ENCODE measurements at places on chromosomes 11 and 22. TPM values are rescaled to one million over a fixed set of nuclear protein-coding genes. Genes with fewer than 3 reads are reported as not detected.

MAPK8IP2 gene
- 0.89 TPM for total RNA-seq

- DNase-seq = no peak
Observed at GRCh38 chr11:93871526-93871925, 21.1 kb upstream of the VSTM5 start.

- DNase-seq = no peak
Observed at GRCh38 chr11:111221208-111221607, 24.3 kb upstream of the POU2AF2 start.

DNA sequence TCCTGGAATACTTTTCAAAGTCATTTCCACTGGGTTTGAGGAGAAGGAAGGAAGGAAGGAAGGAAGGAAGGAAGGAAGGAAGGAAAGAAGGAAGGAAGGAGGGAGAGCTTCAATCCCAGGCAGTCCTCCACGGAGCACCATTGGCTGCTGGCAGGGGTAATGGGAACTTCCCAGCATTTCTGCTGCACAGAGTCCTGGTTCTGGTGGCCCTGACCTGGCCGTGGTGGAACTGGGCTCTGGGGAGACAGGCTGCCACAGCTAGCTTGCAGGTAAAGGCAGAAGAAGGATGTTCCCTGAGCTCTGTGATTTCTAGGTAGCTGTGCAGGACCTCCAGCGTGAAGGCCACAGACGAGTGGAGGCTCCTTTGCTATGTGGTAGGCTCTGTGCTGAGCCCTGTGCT, 10.6 kb downstream of the PKNOX2 start:
- no peak for DNase-seq

GRCh38 chr11:130522284-130522961, 74.0 kb downstream of the ADAMTS15 start:
- peak; percentile 90 for DNase-seq

DNA sequence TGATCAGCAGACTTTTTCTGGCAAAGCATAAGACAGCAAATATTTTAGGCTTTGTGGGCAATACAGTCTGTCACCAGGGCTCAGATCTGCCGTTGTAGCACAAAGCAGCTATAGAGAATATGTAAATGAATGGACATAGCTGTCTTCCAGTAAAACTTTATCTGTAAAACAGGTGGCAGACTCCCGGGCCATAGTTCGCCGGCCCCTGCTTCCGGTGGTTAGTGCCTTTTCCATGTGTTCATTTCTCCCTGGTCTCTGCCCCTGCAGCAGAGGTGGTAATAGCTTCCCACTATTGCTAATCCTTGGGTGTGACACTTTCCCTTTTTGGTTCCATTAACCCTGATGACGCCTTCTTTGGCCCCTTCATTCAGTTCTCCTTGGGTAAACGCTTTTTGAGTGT, 93.7 kb upstream of the LDLRAD3 start:
- no peak for DNase-seq

SCN2B gene
- total RNA-seq = 0.69 TPM

DNA sequence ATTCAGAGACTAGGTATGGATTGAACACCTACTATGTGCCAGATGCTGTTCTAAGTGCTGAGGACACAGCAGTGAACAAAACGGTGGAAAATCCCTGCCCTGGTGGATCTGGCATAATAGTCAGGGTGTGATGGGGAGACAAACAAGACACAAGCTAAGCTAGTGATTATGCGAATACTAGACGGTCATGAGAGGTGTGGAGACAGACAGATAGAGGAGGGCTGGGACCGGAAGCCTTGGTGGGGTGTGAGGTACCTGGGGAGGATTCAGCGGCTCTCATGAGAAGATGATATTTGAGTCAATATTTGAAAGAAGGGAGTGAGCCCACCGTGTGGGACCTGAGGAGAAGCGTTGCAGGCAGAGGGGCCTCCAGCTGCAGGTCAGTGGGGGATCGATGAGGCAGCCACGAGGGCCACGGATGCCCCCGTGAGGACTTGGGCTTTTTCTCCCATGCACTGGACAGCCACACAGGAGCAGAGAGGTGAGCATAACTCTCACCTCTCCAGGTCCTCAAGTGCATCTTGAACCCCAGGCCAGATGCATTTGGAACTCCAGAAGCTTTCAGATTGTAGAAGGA, 4.7 kb downstream of the CD5 start:
- DNase-seq = no peak

TECTA gene
- 0.92 TPM for total RNA-seq

- no peak for DNase-seq
Observed at GRCh38 chr22:37160027-37160426, 10.3 kb upstream of the IL2RB start.

CARD18 gene
- not detected for total RNA-seq

GRCh38 chr11:30837252-30837651, 251.1 kb upstream of the MPPED2 start:
- no peak for DNase-seq

- peak; percentile 77 for DNase-seq
Observed at GRCh38 chr22:22753526-22754267, 109.3 kb downstream of the GGTLC2 start.

- DNase-seq = no peak
Observed at GRCh38 chr11:113728814-113729213, 22.7 kb upstream of the TMPRSS5 start.

- no peak for DNase-seq
Observed at GRCh38 chr11:74950374-74950969, 1.4 kb downstream of the SPCS2 start.

EFEMP2 gene
- 86.5 TPM for total RNA-seq

- DNase-seq = peak; percentile 84
Observed at GRCh38 chr22:39472570-39473556, 16.1 kb downstream of the MGAT3 start.

DNA sequence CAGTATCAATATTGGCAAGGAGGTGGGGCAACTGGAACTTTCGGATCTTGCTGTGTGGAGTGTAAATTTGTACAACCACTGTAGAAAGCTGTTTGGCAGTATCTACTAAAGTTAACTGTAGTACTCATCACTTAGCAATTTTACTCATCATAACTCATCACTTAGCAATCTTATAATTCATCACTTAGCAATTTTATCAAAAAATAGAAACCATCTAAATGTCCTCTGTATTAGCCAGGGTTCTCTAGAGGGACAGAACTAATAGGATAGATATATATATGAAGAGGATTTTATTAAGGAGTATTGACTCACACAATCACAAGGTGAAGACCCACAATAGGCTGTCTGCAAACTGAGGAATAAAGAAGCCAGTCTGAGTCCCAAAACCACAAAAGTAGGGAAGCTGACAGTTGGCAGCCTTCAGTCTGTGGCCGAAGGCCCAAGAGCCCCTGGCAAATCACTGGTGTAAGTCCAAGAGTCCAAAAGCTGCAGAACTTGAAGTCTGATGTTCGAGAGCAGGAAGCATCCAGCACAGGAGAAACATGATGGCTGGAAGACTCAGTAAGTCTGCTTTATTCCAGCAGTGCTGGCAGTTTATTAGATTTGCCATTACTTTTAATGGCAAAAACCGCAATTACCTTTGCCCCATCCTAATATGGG, 92.9 kb upstream of the USP47 start:
- DNase-seq = no peak

ELF5 gene
- 0.95 TPM for total RNA-seq

DNA sequence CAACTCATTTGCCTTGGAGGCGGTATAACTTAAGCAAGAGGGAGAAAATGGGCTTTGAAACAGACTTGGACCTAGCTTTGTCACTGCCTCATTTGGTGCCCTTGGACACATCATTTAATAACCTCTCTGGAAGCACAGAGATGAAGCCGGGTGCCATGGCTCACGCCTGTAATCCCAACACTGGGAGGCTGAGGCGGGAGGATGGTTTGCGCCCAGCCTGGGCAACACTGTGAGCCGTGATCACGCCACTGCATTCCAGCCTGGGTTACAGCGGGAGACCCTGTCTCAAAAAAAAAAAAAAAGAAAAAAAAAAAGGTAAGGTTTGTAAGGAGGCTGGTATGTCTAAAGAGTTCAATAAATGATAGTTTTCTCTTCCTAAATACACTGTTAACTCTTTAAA, 806 bp downstream of the COA4 start:
- no peak for DNase-seq

DNA sequence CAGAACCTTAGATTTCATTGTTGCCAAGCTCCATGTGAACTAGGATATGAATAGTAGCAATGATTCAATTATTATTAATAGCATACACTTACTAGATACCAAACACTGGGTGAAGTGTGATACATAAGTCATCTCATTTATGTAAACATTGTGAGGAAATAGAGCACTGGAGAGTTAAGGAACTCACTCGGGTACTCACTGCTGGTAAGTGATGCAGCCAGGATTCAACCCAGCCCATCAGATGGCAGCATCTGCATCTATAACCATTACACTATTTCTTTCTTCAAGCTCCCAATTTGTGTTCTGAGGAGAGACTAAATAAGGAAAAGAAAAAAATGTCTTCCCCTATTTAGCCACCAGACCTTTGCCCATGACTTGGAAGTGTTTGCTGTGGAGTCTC, 10.2 kb upstream of the ALG8 start:
- DNase-seq = no peak

HORMAD2 gene
- total RNA-seq = not detected

TYMP gene
- 34.8 TPM for total RNA-seq

GRCh38 chr11:12518606-12519385, 141.4 kb downstream of the PARVA start:
- no peak for DNase-seq
